Epithelial cell of esophagus (primary cell): ENCODE measurements at places on chromosomes 6 and 20.

- DNase-seq: peak; percentile 61
These were observed 690.6 kb downstream of the EPM2A start for GRCh38 chr6:145044641-145045246.

DNA sequence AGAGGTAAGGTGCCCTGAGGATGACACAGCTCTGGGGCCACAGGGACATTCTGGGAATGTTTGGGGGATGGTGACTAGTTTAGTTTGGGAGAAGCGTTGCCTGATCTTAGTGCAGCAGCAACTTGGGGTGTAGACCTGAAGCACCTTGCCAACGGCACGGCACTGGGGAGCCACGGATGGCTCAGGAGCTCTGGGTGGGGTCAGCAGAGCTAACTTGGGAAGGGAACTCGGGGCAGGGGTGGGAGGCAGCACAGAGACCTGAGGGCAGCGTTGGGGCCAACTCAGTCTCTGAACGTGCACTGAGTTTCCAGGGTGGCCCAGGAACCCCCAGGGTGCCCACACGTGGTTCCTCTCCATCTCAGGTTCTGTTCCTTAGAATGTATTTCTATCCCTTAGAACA is 14.9 kb downstream of the THBS2 start:
- no peak for DNase-seq

DNA sequence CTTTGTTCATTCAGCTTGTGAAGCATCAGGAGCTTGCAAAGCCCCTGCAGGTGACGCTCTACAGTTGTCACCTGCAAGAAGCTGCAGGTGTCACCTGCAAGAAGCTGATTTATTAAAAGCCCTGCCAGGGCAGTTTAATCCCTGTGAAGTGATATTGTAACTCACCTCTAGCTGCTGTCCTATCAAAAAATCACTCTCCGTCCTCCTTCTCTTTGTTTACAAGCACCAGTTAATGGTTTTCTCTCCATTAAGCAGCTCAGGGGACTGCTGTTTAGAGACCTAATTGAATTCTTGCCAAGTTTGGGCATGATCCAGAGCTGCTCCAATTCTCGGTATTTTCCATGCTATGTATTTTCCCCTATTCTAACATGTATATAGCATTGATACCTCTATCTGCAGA is 345.9 kb downstream of the ARHGAP18 start:
- DNase-seq: no peak

- DNase-seq: no peak
These were observed 6.9 kb downstream of the MANBAL start for GRCh38 chr20:37296371-37296770.

GRCh38 chr6:133218852-133219251 is 22.3 kb upstream of the EYA4 start:
- DNase-seq: peak; percentile 53

GRCh38 chr6:107818272-107818671 is 5.8 kb downstream of the SCML4 start:
- no peak for DNase-seq

GRCh38 chr6:159221486-159222170 is 52.4 kb downstream of the FNDC1 start:
- no peak for DNase-seq
